ENCODE measurements at places on chromosomes 3 and 15. TPM values are rescaled to one million over a fixed set of nuclear protein-coding genes. Genes with fewer than 3 reads are reported as not detected.

Gene SMAD6
- 16.2 TPM for total RNA-seq

Gene ETV5
- total RNA-seq: 4.7 TPM

Gene ILDR1
- total RNA-seq: 0.16 TPM

DNA sequence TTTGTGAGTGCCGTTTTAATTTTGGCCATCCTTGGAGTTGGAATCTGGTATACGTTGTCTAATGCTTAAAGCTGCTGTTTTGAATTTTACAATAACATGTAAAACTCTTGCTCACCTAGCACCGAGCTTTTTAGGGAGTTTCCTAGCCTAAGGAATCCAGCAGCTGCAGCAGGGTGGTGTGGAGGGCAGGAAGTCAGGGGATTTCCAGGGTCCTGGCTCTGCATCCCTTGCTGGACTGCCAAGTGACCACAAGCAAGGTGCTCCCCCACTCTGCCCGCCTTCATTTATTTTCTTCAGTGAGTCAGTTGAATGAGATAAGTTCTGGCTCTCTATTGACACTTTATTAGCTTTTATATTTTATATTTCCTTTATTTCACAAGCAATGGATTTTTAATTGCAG, 113.7 kb downstream of the ATG7 start:
- no peak for DNase-seq

GRCh38 chr15:43246261-43246774, 20.4 kb downstream of the TGM5 start:
- DNase-seq: no peak

GRCh38 chr3:17386432-17386831, 356.0 kb downstream of the TBC1D5 start:
- no peak for DNase-seq

DNA sequence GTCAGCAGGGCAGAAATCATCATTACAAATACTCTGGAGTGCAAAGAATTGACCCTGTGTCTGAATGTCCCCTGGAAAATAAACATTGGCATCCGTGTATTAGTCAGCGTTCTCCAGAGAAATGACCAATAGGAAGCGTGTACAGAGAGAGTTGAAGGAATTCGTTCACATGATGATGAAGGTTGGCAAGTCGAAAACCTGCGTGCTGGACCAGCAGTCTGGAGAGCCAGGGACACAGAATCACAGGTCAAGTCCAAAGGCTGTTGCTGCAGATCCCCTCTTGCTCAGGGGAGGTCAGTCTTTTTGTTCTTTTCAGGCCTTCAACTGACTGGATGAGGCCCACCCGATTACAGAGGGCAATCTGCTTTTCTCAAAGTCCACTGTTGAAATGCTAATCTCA, 16.6 kb downstream of the GP9 start:
- peak; percentile 15 for DNase-seq
